Stimulated activated CD8-positive, alpha-beta memory T cell treated with anti-CD3 and anti-CD28 coated beads, Interleukin-15, amount 100 ng/mL, for 1 hour (primary cell): ENCODE measurements at places on chromosomes 7 and 10.

DNA sequence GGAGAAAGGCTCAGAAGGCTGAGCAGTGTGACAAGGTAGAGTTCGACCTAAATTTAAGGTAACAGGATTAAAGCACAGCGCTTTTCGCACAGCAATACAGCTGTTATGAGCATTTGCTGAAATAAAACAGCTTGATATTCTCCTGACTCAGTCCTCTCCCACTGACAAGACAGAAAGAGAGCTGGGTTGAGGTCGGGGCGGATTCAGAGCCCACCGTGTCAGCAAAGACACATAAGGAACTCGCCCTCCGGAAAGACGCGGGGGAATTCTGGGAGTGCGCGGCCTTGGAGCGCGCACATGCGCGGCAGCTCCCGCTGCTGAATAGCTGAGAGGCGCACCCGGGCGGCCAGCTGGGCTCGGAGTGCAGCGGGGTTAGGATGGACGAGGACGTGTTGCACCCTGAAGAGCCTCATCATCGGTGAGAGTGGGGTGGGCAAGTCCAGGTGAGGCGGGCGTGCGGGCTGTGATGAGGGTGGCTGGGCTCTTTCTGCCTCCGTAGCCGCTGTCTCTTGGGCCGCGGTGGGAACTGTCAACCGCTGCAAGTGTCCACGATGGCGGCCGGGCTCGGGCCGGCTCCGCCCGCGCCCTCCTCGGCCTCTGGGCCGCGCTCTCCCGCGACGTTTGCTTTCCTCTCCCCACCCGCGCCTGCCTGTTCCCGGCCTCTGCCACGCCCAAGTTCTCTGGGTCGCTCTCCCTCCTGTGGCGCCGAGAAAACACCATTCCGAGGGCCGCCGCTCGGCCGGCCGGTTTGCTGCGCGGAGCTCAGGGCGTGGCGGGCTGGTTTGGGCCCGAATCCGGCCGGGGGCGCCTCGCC lies 120.6 kb downstream of the LYZL1 start:
- DNase-seq = peak; percentile 6

- no peak for DNase-seq
These were observed 132.7 kb downstream of the CNTNAP2 start for GRCh38 chr7:146249272-146249671.

DNA sequence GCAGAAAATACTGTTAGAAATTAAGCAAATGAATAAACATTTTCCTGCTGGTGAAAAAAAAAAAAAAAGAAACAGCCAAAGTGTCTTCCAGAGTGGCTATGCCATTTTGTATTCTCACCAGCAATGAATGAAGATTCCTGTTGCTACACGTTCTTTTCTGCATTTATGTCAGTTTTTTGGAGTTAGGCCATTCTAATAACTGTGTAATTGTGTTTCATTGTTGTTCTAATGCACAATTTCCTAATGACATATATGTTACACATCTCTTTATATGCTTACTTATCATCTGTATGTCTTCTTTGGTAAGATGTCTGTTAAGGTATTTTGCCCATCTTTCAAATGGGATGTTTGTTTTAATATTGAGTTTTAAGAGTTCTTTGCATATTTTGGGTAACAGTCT lies 213.7 kb downstream of the ITGB1 start:
- no peak for DNase-seq

DNA sequence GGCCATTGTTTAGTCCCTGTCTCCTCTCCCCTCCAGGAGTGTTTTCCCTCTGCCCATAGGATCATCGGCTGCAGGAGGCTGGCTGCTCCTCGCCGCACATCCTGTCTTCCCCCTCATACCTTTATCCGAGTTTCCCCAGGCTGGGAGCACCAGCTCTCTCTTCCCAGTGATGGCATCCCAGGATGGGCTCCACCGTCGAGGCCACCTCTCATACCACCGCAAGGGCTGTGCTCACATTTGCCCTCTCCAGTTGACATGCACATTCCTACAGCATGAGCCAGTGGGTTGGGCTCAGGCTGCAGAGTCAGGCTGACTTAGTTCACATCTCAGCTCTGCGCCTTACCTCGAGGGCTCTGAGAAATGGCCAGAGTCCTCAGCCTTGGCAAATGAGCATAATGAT lies 12.1 kb downstream of the HKDC1 start:
- DNase-seq = no peak

DNA sequence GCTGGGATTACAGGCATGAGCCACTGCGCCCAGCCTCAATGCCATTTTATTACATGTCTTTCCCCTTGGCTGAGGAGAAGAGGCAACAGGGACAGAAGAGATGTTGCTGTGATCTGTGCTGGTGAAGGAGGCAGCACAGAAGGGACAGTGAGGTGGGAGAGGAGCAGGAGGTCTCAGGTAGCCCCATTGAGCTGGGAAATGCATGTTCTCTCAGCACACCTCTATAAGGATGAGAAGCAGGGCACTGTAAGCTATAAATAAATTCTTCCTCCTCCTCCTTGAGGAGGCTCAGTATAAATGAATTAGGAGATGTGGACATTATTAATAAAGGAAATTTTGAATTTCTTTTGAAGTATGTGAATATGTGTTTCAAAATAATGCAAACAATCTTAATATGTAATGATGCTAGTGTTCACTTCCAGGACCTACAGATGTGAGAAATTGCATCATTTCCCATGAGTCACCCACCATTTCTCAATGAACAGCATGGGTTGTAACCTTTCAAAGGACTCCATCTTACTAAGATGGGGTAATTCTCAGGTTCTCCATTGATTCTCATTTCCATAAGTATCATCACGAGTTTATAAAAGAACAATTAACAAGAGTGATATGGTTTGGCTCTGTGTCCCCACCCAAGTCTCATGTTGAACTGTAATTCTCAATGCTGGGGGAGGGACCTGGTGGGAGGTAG lies 88.9 kb upstream of the ODAD2 start:
- DNase-seq = no peak

DNA sequence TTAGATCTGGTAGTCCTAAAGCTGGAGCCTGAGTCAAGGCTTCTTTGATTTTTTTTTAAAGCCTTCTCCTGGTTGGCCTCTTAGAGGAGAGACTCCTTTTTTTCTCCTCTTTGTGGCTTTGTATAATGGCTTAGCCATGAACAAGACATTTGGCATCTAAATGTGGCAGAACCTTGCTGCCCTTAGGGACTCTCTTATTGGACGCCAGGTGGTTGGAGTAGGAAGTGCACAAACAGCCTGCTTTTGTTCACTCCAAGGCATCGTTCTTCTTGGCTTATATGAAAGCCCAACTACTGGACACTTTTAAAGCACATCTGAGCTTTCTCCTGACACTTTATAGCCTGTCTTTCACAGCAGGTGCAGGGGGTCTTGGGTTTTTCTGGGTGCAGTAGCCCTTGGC lies 25.0 kb downstream of the ZPBP start:
- DNase-seq = no peak

DNA sequence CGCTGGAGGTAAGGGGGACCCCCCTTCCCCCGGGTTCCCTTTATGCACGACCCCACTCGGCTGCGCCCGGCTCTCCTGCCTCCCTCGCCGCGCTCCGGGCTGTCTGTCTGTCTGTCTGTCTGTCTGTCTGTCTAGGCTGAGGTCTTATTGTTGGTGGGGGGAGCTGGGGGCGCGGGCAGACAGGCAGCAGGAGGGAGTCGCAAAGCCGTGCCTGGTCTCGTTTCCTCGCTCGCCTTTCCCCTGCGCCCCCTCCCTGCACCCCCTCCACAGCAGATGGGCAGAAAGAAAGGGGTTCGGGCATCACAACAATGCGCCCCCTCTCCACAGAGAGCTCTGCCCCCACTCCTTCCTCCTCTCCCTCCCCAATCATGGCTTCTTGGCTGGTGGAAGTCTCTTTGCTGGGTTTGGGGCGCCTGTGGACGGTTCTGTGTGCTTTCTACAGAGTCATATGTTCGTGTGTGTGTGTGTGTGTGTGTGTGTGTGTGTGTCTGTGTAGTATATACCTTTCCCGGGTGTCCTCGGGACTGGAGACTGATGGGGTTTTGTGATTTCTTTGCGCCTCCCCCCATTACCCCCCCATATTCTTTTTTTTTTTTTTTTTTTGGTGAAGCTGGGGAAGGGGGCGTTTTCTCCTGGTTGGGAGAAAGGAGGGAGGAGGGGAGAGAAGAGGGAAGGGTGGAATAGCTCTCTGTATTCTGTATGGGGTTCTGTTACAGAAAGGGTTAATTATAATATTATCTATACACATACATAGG lies 1.9 kb downstream of the AUTS2 start:
- DNase-seq = no peak

DNA sequence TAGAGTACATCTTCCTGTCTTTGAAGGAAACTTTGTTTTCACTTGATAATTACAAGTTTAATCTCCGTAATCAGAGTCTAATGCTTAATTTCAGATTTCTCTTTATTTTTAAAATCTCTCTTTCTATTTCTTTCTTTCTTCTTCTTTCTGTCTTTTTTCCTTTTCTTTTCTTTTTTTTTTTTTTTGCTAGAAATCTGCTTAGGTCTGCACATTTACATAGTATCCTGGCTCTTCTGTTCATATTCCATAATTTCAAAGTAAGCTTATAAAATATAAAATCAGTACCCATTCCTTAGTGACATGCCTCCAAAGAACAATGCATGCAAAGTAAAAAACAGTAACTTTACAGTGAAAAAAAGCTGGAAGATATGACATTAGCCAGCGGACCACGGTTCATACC lies 601.7 kb upstream of the VSTM2A start:
- no peak for DNase-seq

- DNase-seq = no peak
These were observed 846 bp downstream of the DNAJC1 start for GRCh38 chr10:22002591-22003176.

GRCh38 chr7:144517749-144518148 lies 114.3 kb upstream of the NOBOX start:
- no peak for DNase-seq

DNA sequence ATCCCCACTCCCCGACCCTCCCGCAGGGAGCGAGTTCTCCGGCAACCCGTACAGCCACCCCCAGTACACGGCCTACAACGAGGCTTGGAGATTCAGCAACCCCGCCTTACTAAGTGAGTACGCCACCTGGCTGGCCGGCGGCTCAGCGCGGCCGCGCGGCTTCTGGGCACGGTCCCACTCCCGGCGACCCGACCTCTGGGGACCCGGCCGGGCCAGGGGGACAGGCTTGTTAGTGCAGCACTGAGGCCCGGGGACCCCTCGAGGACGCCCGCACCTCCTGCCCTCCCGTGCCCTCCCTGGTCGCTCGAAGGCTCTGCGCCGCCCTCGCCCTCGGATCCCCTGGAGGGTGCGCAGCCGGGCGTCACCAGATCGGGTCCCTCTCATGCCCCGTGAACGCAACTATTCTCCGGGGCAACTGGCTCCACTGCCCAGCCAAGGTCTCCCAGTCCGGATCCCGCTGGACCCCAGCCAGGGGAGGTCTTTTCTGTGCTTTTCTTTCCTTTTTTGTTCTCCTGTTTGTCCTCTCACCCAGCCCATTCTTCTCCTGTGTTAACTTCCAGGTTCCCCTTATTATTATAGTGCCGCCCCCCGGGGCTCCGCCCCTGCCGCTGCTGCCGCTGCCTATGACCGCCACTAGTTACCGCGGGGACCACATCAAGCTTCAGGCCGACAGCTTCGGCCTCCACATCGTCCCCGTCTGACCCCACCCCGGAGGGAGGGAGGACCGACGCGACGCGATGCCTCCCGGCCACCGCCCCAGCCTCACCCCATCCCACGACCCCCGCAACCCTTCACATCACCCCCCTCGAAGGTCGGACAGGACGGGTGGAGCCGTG lies 81.8 kb downstream of the PAX2 start:
- no peak for DNase-seq

- DNase-seq = no peak
These were observed 804.8 kb downstream of the GRM8 start for GRCh38 chr7:126447984-126448383.

DNA sequence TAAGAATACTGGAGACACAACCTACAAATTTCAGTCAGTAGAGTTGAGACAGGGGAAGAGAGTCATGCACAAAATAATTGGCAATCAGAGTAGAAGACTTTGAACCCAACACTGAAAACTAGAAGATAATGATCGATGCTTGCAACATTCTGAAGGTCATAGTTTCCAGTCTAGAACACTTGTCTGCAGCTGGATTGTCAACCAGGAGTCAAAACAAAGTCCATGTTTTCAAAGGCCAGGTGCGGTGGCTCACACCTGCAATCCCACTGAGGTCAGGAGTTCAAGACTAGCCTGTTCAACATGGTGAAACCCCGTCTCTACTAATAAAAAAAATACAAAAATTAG lies 26.8 kb upstream of the SMURF1 start:
- no peak for DNase-seq

DNA sequence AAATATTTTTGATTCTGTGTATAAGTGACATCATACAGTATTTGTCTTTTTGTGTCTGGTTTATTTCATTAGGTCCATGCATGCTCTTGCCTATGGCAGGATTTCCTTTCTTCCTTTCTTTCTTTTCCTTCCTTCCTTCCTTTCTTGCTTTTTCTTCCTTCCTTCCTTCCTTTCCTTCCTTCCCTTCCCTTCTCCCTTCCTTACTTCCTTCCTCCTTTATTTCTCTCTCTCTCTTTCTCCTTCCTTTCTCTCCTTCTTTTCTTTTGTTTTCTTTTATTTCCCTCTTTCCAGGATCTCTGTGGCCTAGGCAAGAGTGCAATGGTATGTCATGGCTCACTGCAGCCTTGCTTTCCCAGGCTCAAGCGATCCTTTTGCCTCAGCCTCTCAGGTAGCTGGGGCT lies 31.4 kb upstream of the CALU start:
- DNase-seq = no peak

DNA sequence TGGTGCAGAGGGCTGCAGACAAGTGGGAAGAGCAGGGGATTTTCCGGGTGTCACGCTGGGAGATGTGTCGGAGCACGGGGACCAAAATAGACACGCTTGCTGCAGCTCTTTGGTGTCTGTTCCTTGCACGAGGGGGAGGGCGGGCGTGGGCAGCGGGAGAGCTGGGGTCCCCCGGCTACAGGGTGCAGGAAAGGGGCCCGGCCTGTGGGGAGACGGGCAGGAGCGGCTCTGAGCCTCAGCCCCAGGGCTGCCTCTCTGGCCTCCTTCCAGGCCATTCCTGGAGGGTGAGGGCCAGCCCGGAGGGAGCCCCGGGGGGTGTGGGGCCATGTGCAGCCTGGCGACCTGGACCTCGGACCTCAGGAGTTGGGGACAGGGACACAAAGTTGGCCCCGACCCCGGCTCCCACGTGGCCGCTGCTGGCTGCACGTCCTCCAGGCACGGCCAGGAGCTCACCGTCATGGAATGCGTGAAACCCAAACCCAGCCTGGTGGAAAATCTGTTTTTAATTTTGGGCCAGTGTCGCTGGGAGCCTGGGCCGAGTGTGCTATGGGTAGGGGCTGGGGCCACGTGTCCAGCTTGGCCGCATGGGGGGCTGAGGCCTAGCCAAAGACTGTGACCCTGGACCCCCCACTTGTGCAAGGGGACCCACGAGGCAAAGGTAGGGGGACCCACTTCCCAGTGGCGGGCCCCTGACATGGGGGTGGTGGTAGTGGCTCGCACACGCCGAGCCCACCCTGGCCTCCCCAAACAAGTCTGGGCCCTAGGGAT lies 6.6 kb downstream of the TTYH3 start:
- DNase-seq = no peak

- DNase-seq = no peak
These were observed 261.7 kb downstream of the GPAM start for GRCh38 chr10:111921821-111922220.

- no peak for DNase-seq
These were observed 123.3 kb downstream of the WDFY4 start for GRCh38 chr10:48807791-48808470.
